ENCODE measurements at places on chromosomes 16 and 17. TPM values are rescaled to one million over a fixed set of nuclear protein-coding genes. Genes with fewer than 3 reads are reported as not detected.

The CHRNB1 gene
- 6.9 TPM for total RNA-seq

The BLTP2 gene
- total RNA-seq = 66.2 TPM

The ZNF423 gene
- total RNA-seq = 0.07 TPM

The KRT32 gene
- not detected for total RNA-seq

The MYO1C gene
- total RNA-seq = 125 TPM

The PYY gene
- total RNA-seq = not detected

The VWA3A gene
- not detected for total RNA-seq

The CTRL gene
- total RNA-seq = 1.4 TPM

The KRTAP4-6 gene
- total RNA-seq = not detected

The SMG1 gene
- 26.0 TPM for total RNA-seq

The TBX4 gene
- 1.1 TPM for total RNA-seq

The PTRH2 gene
- 102 TPM for total RNA-seq

The DOC2A gene
- total RNA-seq = 0.88 TPM

The CACNG3 gene
- total RNA-seq = not detected

The TMIGD1 gene
- not detected for total RNA-seq

The NIP7 gene
- 50.6 TPM for total RNA-seq
